ENCODE measurements at places on chromosomes 6 and 20.

GRCh38 chr6:1962201-1962600 lies 283.2 kb downstream of the GMDS start:
- DNase-seq, result no peak

DNA sequence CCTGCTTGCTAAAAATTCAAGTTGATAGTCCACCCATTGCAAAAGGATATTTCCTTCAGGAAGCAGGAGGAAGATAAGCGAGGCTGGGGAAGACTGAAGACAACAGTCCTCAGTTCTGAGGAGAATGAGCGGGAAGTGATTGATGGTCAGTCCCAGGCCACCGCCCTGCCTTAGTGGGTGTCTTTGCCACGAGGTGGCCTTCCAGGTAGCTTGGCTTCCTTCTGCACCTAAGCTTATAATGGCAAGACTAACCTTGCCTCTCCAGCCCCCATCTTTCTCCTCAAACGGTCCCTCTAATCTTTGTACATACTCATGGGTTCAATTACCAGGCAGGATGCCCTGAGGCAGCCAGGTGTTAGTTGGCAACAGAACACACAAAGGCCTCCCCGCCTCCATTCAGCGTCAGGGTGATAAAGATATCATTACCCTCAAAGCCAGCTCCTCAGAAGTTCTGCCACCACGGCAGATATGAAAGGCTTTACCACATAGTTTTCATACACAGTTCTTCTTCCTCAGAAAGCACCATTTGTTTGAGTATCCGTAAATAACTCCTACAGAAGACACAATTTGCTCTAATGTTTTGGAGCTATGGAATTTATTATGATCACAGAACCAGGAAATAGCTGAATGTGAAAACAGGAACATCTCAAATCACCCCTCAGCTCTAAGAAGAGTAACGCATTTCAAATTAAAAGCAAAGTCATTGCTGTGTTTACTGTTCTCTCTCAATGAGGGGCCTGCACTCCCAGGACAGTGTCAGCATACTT lies 249.4 kb downstream of the ATXN1 start:
- DNase-seq, result peak; percentile 18

- DNase-seq, result no peak
Observed at GRCh38 chr20:60565551-60565950, 607.3 kb downstream of the CDH26 start.

GRCh38 chr20:2799688-2800520 lies 523 bp downstream of the CPXM1 start:
- DNase-seq, result no peak

DNA sequence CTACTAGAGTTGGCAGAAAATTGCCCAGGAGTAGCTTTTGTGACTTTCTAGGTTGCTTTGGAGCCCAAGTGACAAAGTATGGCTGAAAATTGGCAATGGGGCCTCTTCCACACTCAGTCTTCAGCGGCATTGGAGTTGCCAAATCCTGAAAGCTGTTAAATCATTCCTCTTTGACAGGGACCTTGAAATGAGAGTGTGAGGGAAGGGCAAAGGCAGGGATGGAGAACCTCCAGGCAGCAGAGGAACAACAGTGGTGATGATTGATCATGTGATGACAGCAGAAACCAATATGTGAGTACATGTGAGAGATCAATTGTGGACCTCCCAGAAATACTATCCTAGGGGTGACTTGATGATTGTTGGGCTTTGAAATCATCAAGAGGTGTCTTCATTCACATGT lies 393.9 kb downstream of the KIF16B start:
- DNase-seq, result no peak

DNA sequence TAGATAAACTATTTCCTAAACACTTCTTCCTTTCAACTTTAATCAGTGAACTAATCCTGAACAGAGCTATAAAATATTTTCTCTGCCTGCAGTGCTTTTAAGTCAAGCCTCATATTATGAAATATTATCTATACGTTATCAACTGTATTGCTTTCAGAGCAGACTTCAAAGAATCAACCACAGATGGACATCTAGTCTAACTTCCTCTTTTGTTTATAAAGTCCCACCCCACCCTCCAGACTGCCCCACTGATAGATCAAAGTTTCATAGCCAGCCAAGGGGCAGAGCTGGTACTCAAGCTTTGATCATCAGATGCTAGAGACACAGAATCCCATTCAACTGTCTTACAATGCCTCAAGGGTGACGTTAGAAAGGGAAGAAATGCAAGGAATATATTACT lies 308.3 kb downstream of the LAMA2 start:
- DNase-seq, result no peak

GRCh38 chr6:142183351-142183750 lies 36.3 kb downstream of the VTA1 start:
- no peak for DNase-seq

DNA sequence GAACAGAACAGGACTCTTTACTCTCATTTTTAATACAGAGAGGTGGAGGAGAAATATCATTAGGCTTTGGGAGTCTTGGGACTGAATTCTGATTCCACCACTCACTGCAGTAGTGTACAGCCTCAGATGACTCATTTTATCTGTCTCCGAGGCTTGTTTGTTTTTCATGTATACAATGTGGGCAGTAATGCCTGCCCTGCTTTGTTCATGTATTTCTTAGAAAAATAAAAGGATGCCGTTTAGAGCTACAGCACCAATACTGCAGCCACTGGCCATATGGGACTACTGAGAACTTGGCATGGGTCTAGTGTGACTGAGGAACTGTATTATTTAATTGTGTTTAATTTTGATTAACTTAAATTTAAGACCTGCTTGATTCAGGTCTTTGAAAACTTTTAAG lies 41.2 kb upstream of the JAG1 start:
- no peak for DNase-seq

GRCh38 chr6:155120034-155120433 lies 124.9 kb downstream of the TIAM2 start:
- no peak for DNase-seq

GRCh38 chr6:142518126-142518525 lies 216.3 kb downstream of the ADGRG6 start:
- no peak for DNase-seq

GRCh38 chr6:123402052-123402451 lies 234.7 kb downstream of the TRDN start:
- no peak for DNase-seq

- DNase-seq, result no peak
Observed at GRCh38 chr6:111409430-111409829, 73.6 kb downstream of the REV3L start.

GRCh38 chr20:46051556-46052308 lies 22.7 kb downstream of the SLC12A5 start:
- DNase-seq, result no peak

- no peak for DNase-seq
Observed at GRCh38 chr20:42785041-42785440, 404.7 kb downstream of the PTPRT start.

GRCh38 chr6:38481851-38482250 lies 157.9 kb downstream of the BTBD9 start:
- DNase-seq, result peak; percentile 38

- DNase-seq, result no peak
Observed at GRCh38 chr6:2237001-2237400, 8.4 kb downstream of the GMDS start.

- DNase-seq, result no peak
Observed at GRCh38 chr6:107061125-107062020, 33.4 kb downstream of the MTRES1 start.

DNA sequence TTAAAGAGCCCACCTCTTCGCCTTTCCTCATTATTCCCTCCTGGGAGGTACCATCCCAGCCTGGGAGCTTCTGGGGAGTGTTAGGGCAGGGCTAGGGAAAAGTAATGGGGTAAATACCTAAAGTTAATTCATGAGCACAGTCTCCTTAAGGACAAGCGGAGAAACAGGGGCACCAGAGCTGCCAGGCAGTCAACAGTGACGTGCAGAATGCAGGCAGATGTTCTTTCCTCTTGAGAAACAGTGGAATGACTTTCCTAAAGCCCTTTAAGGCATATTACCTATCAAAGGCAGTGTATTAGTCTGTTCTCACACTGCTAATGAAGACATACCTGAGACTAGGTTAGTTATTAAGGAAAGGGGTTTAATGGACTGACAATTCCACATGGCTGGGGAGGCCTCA lies 76.3 kb downstream of the RNF144B start:
- no peak for DNase-seq

DNA sequence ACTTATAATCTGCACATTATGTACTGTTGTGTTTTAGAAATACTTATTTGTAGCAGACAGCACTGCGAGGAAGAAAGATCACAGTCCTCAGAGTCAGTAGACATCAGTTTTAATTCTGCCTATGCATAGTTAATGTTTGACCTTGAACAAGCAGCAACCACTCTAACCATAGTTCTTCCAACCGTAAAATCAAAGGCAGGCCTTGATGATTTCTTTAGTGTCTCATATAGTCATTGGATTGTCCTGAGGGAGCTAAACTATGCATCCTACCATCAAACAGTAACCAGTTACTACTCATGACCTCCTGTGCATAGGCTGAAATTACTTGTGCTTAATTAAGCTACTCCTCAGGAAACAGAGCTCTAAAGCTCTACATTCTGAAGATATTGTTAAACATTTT lies 294.8 kb upstream of the STXBP5 start:
- DNase-seq, result no peak

DNA sequence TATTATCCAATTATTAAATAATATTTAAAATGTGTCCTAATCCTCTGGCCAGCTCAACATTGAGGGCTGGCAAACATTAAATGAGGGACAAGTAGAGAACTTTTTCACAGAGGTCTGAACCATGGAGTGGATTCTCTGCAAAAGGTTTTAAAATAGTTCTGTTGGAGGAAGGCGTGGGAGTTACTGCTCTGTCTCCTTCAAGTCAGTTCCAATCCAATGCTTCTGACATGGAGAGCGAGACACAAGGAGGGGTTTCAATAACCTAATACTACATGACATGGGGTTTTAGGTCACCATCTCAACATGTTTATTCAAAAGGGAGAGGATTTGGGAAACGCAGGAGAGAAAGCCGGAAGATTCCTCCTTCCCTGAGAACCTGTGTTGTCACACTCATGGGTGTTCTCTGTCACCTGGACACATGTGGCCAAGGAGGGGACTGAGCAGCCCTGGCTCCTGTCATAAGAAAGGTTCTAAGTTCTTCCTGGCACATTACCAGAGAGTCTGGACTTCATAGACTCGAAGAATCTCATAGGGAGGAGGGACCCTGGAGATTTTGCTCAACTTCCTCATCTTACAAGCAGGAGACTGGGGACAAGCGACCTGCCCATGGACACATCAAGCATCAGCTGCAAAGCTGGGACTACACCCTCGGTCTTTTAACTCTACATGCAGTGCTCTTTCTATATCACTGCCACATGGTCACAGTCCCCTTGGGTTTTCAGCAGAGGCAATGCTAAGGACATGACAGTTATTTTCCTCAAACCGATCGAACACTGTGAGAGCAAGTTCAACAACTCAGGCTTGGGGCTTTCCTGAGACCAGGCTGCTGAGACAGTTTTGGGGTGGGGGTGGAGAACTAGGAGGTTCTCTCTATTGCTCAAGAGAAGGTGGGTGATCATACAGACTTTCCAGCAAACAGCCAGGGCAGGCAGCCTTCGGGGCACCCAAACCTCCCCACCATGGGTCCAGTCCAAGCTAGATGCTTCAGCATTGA lies 38.6 kb downstream of the PRDM1 start:
- peak; percentile 42 for DNase-seq

DNA sequence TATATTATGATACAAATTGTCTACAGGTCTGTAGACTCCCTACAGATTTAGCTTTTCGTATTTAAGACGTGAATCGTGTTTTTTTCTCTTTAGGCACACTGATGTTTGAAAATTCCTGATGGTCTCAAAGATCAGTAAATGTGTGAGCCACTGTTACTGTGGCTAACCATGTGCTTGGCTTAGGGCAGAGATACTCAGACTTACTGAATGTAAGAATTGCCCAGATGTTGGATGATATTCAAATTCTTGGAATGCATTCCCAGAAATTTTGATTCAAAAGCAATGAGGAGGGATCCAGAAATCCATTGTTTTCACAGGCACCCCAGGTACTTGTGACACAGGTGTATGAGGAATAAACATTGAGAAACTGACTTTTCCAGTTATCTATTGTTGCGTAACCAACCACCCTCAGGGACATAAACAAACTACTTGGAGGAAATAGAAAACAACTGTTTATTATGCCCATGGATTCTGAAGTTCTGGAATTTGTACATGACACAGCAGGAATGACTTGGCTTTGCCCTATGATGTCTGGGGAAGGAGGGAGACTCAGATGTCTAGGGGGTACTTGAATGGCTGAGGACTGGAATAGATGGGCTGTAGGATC lies 339.6 kb upstream of the CITED2 start:
- DNase-seq, result no peak

DNA sequence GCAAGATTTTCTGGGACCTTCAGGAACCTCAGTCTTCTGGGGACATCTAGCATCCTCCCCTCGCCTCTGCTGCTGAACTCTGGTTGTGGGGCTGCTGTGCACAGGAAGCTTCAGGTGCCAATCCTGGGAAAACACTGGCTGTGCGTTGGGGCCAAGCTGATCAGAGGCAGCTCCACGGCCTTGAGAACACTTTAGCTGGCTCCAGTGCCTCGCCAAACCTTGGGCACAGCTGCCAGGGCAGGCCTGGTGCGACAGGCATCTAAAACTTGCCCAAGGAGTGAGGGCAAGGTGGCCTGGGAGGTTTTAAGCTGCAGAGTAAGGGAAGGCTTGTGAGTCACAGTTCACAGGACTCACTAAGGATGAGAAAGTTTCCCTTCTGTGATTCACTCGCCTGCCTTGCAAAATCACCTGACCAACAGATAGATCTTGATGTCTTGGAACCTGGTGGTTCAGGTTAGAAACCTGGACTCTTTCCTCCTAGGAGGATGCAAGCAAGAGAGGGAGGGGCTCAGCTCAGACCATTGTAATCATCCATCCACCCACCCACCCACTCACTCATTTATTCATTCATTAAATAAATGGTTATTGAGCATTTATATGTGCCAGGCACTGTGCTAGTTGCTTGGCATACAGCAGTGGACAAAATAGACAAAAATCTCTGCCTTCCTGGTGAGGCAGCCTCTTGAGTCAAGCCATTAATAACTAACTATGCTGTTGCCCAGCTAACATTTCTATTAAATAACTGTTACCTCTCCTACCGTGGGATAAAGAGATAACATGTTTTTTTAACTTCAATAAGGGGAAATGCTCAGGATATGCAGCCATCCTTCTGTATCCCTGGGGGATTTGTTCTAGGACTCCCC lies 2.5 kb upstream of the SPATS1 start:
- DNase-seq, result no peak

DNA sequence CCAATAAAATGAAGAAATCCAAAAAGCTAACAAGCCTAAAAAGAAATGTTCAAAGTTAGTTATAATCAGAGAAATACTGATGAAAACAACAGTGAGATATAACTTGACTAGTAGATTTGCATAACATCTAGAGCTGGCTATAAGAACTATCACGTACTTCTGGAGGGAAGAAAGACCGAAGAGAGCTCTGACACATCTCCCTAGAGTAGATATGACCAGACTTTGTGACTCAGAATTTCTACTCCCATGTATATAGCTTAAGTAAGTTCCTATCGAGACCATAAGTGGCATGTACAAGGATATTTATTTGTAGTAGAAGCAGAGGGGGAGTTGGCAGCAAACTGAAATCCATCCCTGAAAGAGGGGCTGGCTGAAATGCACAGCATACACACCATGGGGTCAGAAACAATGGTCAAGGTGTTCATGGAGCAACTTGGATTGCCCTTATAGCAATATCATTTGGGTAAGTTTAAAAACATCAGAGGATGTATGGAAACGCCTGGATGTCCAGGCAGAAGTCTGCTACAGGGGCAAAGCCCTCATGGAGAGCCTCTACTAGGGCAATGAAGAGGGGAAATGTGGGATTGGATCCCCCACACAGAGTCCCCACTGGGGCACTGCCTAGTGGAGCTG lies 25.6 kb upstream of the IL17A start:
- no peak for DNase-seq

- peak; percentile 43 for DNase-seq
Observed at GRCh38 chr20:62875419-62876361, 14.1 kb upstream of the TCFL5 start.

All from inflammatory macrophage (primary cell).